Kasumi-1 (cell line): ENCODE measurements at places on chromosomes 13 and 19.

GRCh38 chr13:90769387-90769786 lies 578.1 kb upstream of the MIR17HG start:
- no peak for DNase-seq

GRCh38 chr13:83876546-83876945 lies 5.7 kb downstream of the SLITRK1 start:
- DNase-seq, result no peak

GRCh38 chr13:73835138-73835721 lies 299.0 kb downstream of the KLF12 start:
- peak; percentile 64 for DNase-seq

GRCh38 chr13:113005076-113005865 lies 36.3 kb downstream of the MCF2L start:
- DNase-seq, result peak; percentile 38

DNA sequence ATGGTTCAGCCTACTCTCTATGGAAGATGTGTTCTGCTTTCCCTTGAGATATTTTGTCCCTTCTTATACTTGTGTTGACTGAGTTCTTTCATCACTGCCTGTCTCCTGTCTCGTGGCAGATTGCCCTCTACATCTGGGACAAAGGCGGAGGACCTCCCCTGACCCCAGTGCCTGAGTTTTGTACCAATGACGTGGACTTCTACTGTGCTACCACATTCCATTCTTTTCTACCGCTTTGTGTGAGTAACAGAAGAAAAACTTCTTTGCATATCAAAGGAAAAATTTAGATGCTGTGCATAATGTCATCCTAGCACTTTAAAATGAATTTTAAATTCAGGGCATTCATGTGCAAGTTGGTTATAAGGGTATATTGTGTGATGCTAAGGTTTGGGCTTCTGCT lies 74.6 kb downstream of the B3GLCT start:
- no peak for DNase-seq

DNA sequence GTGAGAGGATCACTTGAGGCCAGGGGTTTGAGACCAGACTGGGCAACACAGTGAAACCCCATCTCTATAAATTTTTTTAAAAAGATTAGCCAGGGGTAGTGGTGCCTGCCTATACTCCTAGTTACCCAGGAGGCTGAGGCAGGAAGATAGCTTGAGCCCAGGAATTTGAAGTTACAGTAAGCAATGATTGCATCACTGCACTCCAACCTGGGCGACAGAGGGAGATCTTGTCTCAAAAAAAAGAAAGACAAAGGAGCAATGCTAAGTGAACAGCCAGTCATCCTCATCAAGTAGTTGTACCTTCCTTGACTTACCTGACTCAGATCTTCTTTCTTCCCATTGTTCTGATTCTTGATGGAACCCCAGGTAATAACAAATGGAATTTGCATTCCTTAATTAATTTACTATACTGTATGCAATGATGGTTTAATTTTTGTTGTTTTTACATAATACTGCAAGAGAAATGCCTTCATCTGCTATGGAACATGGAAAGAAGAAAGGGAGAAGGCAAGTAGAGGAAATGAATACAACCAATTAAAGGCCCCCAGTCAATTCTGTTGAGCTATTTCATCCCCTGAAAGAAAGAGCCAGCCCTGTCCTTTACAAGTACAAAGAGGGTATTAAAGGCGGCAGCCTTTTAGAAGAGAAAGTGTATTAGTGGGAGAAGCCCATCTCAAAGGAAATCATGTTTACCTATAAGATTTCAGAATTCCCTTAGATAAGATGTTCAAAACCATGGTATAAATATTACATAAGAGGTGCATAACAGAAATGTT lies 316.7 kb downstream of the DIAPH3 start:
- no peak for DNase-seq

GRCh38 chr13:97120976-97121375 lies 101.2 kb upstream of the MBNL2 start:
- DNase-seq, result no peak
